ENCODE measurements at places on chromosomes 1 and 21. TPM values are rescaled to one million over a fixed set of nuclear protein-coding genes. Genes with fewer than 3 reads are reported as not detected.

The C1orf141 gene
- not detected for total RNA-seq

The IGFN1 gene
- total RNA-seq: 3.3 TPM

The FHL3 gene
- 0.92 TPM for total RNA-seq

The TEX38 gene
- not detected for total RNA-seq

The OR2W3 gene
- total RNA-seq: not detected

The NECTIN4 gene
- 1.0 TPM for total RNA-seq

The OR2L2 gene
- total RNA-seq: not detected

The SH2D5 gene
- 0.87 TPM for total RNA-seq

- no peak for DNase-seq
Measured at GRCh38 chr1:158864595-158864994, 33.4 kb downstream of the MNDA start.

DNA sequence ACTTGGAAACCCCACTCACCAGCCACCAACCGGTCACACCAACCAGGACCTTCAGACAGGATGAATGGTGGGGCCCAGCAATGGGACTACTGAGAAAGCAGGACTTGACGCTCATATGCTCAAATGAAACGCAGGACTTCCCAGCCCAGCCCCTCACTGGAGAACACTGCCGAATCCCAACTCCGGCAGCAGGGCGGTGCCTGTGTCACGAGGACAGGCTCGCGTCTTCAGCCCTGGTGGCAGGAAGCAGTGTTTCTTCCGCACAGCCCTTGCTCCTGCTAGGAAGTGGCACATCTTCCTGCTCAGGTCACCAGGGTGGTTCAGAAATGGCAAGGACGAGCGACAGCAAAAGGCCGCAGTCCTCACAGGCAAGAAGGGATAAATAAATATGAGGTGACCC is 38.9 kb downstream of the CD58 start:
- DNase-seq: no peak

DNA sequence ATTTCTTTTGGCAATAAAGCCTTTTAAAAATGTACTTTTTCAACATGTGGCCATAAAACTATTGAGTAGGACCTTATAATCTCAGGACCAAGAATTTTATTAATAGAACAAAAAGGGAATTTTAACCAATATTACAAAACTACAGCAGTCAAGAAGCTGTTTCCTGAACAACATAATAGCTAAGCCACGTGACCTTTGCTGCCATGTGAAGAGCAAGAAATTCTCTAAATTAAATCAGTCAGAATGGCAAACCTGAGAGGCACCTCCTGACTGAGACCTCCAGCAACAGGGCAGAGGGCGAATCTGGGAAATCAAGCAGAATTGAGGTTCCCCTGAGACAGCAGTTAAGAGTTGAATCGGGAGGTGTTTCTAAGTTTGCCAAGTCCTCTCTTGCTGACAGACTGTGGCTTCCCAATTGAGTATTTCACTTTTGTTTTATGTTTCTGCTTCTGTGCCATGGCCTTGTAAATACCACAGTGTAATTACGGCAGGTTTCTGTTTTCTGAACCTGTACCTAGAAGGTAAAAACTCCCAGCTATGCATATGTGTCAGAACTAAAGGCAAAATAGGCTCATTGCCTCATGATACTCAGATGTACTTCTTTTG is 358.4 kb downstream of the NTNG1 start:
- DNase-seq: no peak

- DNase-seq: no peak
Measured at GRCh38 chr1:19419691-19420090, 65.6 kb downstream of the CAPZB start.

DNA sequence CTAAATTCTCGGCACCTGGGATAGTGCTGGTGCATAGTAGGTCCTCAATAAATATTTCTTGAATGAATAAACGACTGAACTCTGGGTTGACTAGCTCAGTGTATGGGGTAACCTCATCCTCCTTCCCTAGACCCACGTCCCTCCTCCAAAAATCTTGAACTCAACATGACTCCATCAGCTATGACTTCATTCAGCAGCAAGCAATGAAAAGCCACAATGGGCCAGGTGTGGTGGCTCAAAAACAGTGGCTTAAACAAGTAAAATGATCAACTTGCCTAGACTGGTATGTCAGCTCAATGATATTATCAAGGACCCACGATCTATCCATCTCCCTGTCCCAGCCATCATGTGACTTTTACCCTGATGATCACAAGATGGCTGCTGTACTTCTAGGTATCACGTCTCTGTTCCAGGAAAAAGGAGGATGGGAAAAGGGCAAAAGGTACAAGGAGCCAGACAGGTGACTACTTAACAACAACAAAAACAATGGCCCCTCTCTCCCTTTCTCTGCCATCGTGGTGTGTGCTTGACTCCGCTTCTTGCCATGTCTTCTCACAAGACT is 13.0 kb upstream of the PAQR7 start:
- DNase-seq: no peak

- DNase-seq: no peak
Measured at GRCh38 chr1:233868461-233868860, 36.0 kb upstream of the SLC35F3 start.

DNA sequence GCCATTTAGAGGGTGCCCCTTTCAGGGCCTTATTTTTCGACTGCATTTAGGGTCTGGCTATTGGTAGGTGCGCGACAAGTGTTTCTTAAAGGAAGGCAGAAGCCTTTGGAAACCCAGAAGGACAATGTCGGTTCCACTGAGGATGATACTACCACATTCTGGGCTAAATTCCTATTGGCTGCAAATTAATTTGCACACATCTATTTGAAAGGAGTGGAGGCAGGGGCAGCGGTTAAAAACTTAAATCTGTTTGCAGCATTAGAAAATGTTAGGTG is 1.1 kb downstream of the PATJ start:
- no peak for DNase-seq

DNA sequence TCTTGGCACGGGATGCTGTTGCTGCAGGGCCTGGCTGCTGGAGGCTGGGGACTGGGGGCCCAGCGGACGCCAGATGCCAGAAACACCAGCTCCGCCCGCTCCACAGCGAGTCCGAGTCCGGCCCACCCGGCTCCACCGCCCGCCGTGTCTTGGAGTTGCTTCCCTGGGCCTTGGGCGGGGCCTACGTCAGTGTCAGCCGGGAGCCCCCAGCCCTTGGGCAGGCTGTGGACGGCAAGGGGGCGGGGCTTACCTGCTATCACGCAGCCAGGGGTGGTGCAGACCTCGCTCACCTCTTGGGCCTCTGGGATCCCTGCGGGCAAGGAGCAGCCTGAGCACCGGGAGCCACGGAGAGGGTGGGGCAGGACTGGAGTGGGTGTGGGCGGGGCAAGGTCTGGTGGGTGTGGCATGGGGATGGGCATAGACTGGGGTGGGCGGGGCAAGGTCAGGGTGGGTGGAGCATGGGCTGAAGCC is 21.8 kb downstream of the MMEL1 start:
- no peak for DNase-seq

DNA sequence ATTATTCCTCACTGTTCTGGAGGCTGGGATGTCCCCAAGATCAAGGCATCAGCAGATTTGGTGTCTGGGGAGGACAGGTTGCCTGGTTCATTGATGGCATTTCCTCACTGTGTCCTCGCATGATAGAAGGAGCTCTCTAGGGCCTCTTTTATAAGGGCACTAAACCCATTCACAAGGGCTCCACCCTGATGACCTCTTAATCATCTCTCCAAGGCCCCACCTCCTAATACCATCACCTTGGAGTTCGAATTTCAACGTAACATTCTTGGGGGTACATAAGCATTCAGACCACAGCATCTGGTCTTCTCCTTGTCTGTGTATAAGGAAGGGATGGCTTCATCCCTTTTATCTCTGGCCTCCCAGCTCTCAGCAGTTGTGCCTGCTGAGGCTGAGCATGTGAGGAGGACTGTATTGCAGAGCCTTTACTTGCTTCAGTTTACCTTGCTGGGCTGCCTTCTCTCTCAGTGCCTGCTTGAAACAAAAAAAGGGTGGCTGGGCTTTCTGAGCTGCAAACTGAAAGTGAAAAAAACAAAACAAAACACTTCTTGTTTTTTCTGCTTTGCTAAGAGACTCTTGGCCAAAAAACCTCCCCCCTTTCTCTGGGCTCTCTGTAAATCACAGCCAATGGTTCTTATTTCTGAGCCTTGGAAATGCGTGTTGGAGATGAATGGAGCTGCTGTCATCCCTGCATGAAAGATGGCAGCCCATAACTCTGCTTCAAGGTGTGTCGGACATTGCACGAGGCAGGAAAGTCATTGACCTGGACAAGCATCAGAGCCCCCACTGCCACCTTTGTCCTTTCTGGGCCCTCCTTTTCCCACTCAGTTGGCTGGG is 75.8 kb downstream of the RHOU start:
- no peak for DNase-seq
